ENCODE measurements at places on chromosomes 4 and X. TPM values are rescaled to one million over a fixed set of nuclear protein-coding genes. Genes with fewer than 3 reads are reported as not detected.

GRCh38 chr4:140247237-140247636 lies 93.3 kb upstream of the MAML3 start:
- no peak for DNase-seq

DNA sequence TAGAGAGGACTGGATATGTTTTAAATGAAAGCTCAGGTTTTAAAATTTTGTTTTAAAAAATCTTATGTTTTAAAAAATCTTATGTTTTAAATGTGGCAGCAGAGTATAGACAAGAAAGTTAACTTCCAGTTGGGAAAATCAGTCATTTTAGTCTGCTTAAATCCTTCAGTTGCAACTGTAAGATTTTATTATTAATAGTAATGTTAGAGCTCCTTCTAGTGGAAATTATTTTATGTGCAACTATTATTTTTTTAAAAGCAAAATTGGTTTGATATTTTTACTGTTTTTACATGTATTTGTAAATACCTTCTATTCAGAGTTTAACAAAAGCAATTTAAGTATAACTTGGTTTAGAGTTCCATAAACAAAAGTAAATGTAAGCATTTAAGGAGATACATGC lies 8.5 kb upstream of the NUDT6 start:
- DNase-seq = no peak

Gene MAGEB1
- polyA plus RNA-seq = not detected

Gene APOOL
- polyA plus RNA-seq = 3.1 TPM

DNA sequence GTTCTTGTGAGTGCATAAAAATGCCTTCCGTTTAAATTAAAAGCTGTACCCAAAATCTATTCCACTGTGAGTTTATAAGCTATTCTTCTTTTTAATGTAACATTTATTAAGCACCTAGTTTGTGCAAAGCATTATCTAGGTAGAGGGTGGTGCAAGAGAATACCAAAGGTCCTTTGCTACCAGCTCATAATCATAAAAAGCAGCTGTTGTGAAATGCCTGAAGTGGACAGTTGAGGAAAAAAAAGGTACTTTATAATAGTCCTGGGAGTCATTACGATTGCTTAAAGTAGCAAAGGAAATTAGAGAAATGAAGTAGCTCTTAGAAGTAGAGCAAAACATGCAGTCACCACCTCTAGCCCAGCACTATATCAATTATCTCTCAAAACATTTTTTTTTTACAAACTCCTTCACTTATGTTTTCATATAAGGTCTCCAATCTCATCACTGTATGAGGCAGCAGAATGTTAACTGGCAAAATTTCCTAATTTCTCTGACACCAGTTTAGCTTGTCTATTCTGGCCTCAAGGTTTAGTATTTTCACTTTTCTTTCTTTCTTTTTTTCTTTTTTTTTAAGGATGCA lies 2.1 kb downstream of the MBNL3 start:
- DNase-seq = no peak

GRCh38 chr4:5338531-5338930 lies 287.3 kb downstream of the STK32B start:
- no peak for DNase-seq

GRCh38 chrX:13647709-13648212 lies 5.2 kb upstream of the TCEANC start:
- peak; percentile 82 for DNase-seq

Gene PRR32
- not detected for polyA plus RNA-seq

Gene SLC10A4
- 0.38 TPM for polyA plus RNA-seq

Measured in stomach (tissue), 19 donors.